ENCODE measurements at places on chromosomes 6 and 20. TPM values are rescaled to one million over a fixed set of nuclear protein-coding genes. Genes with fewer than 3 reads are reported as not detected.

Gene ZSWIM3
- total RNA-seq, result 3.6 TPM

Gene EYA2
- total RNA-seq, result 1.9 TPM

Gene ELOVL2
- total RNA-seq, result 27.8 TPM

Gene CCN6
- 3.0 TPM for total RNA-seq

- DNase-seq, result no peak
These were observed 277.9 kb upstream of the TCF21 start for GRCh38 chr6:133610971-133611370.

DNA sequence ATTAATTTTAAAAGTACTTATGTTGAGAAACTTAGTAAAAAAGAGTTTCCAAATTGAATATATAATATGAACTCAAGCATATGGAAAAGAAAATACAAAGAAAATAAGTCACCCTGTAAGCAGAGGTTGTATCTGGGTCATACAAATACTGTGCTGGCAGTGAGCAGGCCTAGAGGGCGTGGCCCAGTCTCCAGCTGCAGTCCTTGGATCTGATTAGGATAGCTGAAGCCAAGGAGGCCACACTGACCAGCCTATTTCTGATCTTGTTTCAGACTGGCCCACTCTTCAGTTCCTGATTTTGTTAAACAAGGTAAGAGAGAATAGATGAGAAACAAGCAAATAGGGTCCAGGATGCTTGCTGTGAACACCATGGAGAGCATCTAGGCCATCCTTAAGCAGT, 228.8 kb downstream of the EPM2A start:
- no peak for DNase-seq

DNA sequence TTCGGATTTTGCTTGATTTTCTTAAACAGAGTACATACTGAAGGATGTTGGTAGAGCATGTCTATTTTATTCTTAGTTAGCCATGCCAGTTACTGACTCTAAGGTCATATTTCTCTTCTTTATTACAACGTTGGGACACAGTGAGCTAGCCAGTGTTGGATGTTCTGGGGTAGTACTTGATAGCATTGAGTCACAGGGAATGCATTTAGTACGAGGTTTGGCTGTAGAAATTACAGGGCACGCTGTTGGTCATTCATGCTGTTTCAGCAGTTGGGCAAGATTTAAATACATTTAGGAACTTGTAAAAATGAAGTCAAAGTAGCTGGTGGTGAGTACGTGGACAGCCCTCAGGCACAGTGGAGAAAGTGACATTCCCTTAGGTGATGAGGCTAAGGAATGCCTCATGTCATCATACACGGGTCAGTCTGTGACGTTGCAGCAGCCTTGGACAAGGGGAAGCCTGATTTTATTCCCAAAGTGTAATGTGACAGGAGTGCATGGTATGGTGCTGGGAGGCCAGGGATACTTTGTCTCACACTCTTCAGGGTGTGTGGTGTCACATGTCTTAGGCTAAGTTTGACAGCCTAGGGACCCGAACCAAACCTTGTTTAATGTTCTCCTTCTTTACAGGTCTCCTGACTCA, 57.7 kb upstream of the SLC22A1 start:
- DNase-seq, result no peak

- no peak for DNase-seq
These were observed 66.6 kb downstream of the BMP7 start for GRCh38 chr20:57199656-57200405.

- DNase-seq, result no peak
These were observed 4.5 kb upstream of the CITED2 start for GRCh38 chr6:139378882-139379341.

GRCh38 chr20:63821811-63822210, 9.3 kb downstream of the ZBTB46 start:
- DNase-seq, result no peak
